Nasal cavity respiratory epithelium epithelial cell of viscerocranial mucosa (primary cell): ENCODE measurements at places on chromosomes 3 and 15. TPM values are rescaled to one million over a fixed set of nuclear protein-coding genes. Genes with fewer than 3 reads are reported as not detected.

The DPPA2 gene
- not detected in 2 replicates for total RNA-seq

The TUSC7 gene
- total RNA-seq = not detected in 2 replicates

The COL6A5 gene
- total RNA-seq = not detected in 2 replicates

The TMEM40 gene
- 27.0 and 35.4 TPM in 2 replicates for total RNA-seq

The CALML4 gene
- 3.8 and 8.2 TPM in 2 replicates for total RNA-seq

The FEZF2 gene
- total RNA-seq = not detected in 2 replicates

The CILP gene
- total RNA-seq = under 0.01 and 0.07 TPM in 2 replicates

The GP5 gene
- total RNA-seq = under 0.01 TPM in 2 replicates

The MST1R gene
- 21.9 and 24.4 TPM in 2 replicates for total RNA-seq

The SPSB4 gene
- total RNA-seq = 0.34 TPM in 1 of 2 replicates, not detected in the other

The ROPN1 gene
- total RNA-seq = not detected in 2 replicates

The PPP4R2 gene
- 130 and 156 TPM in 2 replicates for total RNA-seq

The UROC1 gene
- not detected in 2 replicates for total RNA-seq

The GABRG3 gene
- not detected in 2 replicates for total RNA-seq

The NAA50 gene
- total RNA-seq = 270 and 331 TPM in 2 replicates

The SST gene
- not detected in 2 replicates for total RNA-seq

The MME gene
- 16.1 and 168 TPM in 2 replicates for total RNA-seq

The SH3GL3 gene
- total RNA-seq = under 0.01 and 0.14 TPM in 2 replicates

The IL20RB gene
- 164 and 183 TPM in 2 replicates for total RNA-seq

The KATNBL1 gene
- 49.9 and 57.9 TPM in 2 replicates for total RNA-seq

The RGMA gene
- 3.1 and 6.6 TPM in 2 replicates for total RNA-seq

The GPR156 gene
- total RNA-seq = under 0.01 and 0.14 TPM in 2 replicates

The GCNT3 gene
- total RNA-seq = 3.4 and 13.5 TPM in 2 replicates

The CASR gene
- not detected in 2 replicates for total RNA-seq

The CAV3 gene
- not detected in 2 replicates for total RNA-seq

The MUC20 gene
- total RNA-seq = 1.7 and 8.5 TPM in 2 replicates

The GOLGA8T gene
- total RNA-seq = not detected in 2 replicates

The NANOGP8 gene
- total RNA-seq = 0.07 TPM in 1 of 2 replicates, not detected in the other

The SAMMSON gene
- not detected in 2 replicates for total RNA-seq

The ISLR2 gene
- under 0.01 and 0.14 TPM in 2 replicates for total RNA-seq

The SERPINI2 gene
- total RNA-seq = not detected in 2 replicates

The LYZL4 gene
- total RNA-seq = not detected in 2 replicates

The TM4SF1 gene
- total RNA-seq = 33.5 and 121 TPM in 2 replicates

The LEKR1 gene
- 0.28 and 0.68 TPM in 2 replicates for total RNA-seq

The HCLS1 gene
- 3.8 and 29.3 TPM in 2 replicates for total RNA-seq

The FAM81A gene
- 0.34 and 1.2 TPM in 2 replicates for total RNA-seq

The SENP5 gene
- 42.7 and 56.4 TPM in 2 replicates for total RNA-seq

The NR1I2 gene
- under 0.01 TPM in 2 replicates for total RNA-seq

The ECT2 gene
- 9.3 and 16.1 TPM in 2 replicates for total RNA-seq

The GPR27 gene
- total RNA-seq = under 0.01 and 1.6 TPM in 2 replicates

The USP13 gene
- total RNA-seq = 2.1 and 4.1 TPM in 2 replicates

The POLQ gene
- 0.50 and 1.0 TPM in 2 replicates for total RNA-seq

The MUSTN1 gene
- total RNA-seq = not detected in 2 replicates

The PPM1L gene
- total RNA-seq = 4.1 and 10.8 TPM in 2 replicates

The MNS1 gene
- total RNA-seq = not detected in 2 replicates

The DNAH12 gene
- under 0.01 and 0.21 TPM in 2 replicates for total RNA-seq

The CDHR4 gene
- total RNA-seq = not detected in 2 replicates

The PLD1 gene
- total RNA-seq = 13.3 and 32.7 TPM in 2 replicates

The MRPS22 gene
- 74.4 and 94.7 TPM in 2 replicates for total RNA-seq

The SIDT1 gene
- total RNA-seq = 0.34 and 2.3 TPM in 2 replicates

The C3orf18 gene
- 0.68 and 3.6 TPM in 2 replicates for total RNA-seq

The WDR76 gene
- total RNA-seq = 1.4 and 1.6 TPM in 2 replicates

The ARGFX gene
- total RNA-seq = not detected in 2 replicates

The WWTR1 gene
- 6.5 and 21.6 TPM in 2 replicates for total RNA-seq

The NRROS gene
- 0.07 TPM in 1 of 2 replicates, not detected in the other for total RNA-seq

The ATXN7 gene
- 7.2 and 13.4 TPM in 2 replicates for total RNA-seq

The DENND4A gene
- 15.0 and 23.8 TPM in 2 replicates for total RNA-seq
